ENCODE measurements at places on chromosomes 1 and 21. TPM values are rescaled to one million over a fixed set of nuclear protein-coding genes. Genes with fewer than 3 reads are reported as not detected.
A peak's percentile ranks its signal among the peaks of the same experiment; 100 is the strongest.

DNA sequence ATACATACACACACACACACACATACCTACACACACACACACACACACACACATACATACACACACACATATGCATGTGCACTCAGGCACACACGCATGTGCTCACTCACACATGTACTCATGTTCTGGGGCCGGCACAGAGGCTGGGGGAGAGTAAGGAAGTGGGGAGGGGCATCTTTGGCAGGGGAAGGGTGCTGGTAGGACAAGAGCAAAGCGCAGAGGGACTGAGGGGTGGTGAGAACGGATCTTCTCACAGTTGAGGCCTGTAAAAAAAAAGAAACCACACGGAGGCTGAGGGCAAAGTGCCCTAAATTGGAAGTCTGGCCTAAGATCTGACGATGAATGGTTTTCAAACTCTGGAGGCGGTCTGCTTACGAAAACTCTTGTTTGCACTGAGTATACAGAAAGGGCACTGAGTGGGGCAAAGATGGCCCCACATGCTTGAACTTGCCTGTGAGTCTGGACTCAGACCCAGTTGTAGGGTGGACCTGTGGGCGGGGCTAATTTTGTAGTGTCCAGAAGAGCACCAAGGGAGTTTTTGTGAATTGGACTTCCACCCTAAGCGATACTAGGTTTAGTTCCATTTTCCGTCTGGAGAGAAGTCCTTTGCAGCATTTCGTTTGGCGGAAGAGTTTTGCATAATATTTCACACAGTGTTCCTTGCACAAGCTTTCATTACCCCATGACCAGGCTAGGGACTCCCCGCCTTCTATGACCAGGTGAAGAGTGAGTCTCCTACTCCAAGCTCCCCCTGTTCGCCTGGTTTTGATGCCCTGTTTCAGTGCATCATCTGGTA, 79.3 kb upstream of the LYST start:
- no peak for DNase-seq

Gene SLC2A5
- total RNA-seq: 18.4 TPM

GRCh38 chr1:14222086-14222485, 376.4 kb upstream of the KAZN start:
- no peak for DNase-seq

- peak; percentile 58 for DNase-seq
Measured at GRCh38 chr1:223143537-223144248, 645 bp upstream of the TLR5 start.

GRCh38 chr1:228429007-228429406, 12.3 kb upstream of the TRIM17 start:
- DNase-seq: no peak

Gene ABCG1
- total RNA-seq: 27.5 TPM

Gene OMA1
- total RNA-seq: 30.4 TPM

Gene SPATA45
- total RNA-seq: not detected

GRCh38 chr21:27426196-27426595, 459.3 kb upstream of the ADAMTS5 start:
- DNase-seq: no peak

DNA sequence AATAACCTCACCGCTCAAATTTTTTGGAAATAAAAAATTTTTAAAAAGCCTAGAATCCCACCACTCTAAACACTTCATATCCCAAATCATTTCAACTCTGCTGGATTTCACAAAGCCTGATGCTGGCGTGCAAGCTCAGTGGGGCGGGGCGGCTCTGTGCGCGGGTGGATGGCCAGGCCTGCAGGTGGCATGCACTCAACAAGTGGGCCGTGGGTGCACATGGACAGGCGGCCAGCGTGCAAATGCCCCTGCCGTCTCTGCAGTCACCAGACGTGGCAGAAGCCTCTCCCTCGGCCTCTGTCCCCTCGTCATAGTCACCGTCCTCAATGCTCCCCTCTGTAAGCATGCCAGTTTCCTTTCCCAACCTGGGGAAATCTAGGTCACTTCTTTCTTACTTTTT, 6.6 kb upstream of the PDE9A start:
- no peak for DNase-seq

- no peak for DNase-seq
Measured at GRCh38 chr1:22163137-22163536, 20.2 kb upstream of the WNT4 start.

DNA sequence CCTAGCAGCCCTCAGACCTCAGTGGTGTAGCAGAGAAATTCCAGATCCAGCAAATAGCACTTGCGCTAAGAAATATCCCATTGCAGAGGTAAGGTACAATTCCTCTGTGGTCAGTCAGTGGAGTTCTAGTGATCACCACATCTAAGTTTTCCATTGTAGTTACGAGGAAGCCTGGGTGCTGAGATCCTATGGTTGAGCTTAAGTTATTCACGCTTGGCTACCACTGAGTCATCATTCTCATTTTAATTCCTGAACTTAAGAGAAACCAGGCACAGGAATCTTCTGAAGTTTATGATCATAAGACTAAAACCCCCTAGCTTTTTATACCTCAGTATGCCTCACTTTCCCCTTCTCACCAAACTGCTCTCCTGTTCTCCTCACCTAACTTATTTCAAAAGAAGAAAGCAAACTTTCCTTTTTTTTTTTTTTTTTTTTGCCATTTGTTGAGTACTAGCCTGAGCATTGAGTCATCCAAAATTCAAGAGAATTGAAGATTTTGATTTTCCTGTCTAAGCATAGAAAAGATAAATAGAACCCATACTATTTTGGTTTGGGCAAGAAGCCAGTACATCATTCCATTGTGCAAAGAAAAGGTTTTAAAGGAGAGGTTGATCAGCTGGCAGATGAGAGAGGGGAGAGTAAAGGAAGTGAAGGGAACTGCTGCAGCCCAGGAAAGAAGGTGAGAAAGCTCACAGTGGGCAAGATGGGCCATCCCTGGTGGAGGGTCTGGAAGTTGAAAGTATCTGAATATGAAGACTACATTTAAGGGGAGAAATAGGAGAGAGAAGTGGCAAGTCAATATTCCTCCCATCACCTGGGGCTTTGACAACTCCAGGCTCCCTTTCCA, 39.9 kb downstream of the SERBP1 start:
- DNase-seq: no peak

Gene ZBTB8A
- total RNA-seq: 2.5 TPM

Gene OVAAL
- total RNA-seq: not detected

Gene EDARADD
- total RNA-seq: 0.25 TPM

DNA sequence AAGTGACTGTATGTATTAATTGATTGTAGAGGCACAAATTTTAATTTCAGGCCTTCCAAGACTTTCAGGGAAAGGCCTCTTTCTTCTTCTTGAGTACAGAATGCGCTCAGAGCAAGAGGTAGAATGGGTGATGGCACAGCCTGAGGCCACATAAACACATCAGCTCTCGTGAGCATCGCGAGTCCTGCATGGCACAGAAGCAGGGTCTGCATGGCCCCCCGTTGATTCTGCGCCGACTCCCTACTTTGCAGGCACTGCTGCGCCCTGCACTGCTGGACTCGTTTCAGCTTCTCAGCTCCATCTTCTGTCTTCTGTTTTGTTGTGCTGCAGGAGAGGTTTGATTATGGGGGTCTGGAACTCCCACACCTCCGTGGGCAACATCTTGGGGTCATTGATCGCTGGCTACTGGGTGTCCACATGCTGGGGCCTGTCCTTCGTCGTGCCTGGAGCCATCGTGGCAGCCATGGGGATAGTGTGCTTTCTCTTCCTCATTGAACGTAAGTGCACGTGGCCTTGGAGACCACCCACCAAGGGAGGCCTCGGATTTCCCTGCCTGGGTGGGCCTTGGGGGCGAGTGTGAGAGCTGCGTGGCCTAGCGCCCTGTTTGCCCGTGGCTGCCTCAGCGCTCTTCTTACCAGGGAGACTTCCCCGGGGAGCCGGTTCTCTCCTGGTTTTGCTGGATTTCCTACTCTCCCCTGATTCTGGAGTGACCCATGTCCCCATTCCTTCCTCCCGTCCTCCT, 29.6 kb downstream of the SLC37A1 start:
- no peak for DNase-seq

DNA sequence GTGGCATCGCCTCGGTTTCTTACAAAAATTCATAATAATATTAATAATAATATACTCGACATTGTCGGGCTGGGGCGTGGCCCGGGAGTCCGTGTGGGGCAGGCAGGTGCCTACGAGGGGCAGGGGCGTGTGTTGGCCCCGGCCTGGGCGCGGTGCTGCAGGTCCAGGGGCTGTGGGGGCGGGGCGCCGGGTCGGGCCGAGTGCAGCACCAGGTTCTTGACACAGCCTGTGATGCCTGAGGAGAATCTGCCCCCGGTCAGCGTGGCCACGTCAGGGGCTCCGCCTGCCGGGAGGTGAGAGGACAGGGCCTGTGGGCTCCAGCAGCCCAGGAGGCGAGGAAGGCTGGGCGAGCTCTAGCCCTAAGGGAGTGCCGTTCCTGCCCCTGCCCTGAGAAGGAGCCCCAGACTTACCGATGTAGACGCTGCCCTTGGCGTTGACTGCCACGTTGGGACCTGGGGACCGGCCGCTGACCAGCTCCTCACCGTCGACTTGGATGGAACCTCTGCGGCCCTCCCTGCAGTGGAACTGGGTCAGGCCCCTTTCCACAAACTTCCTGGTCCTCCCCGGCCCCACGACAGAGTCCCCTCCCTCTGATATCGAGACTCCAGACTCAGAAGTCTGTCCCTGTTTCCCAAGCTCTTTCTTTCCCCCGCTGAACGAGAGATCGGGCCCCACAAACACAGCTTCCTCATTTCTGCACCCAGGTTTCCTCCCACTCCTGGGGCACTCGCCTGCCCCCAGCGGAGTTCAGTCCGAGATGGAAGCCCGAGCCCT, 11.3 kb downstream of the LDLRAD2 start:
- peak; percentile 51 for DNase-seq

- DNase-seq: no peak
Measured at GRCh38 chr1:77847621-77848080, 40.8 kb upstream of the NEXN start.

GRCh38 chr1:54084794-54085193, 31.4 kb downstream of the TCEANC2 start:
- no peak for DNase-seq

DNA sequence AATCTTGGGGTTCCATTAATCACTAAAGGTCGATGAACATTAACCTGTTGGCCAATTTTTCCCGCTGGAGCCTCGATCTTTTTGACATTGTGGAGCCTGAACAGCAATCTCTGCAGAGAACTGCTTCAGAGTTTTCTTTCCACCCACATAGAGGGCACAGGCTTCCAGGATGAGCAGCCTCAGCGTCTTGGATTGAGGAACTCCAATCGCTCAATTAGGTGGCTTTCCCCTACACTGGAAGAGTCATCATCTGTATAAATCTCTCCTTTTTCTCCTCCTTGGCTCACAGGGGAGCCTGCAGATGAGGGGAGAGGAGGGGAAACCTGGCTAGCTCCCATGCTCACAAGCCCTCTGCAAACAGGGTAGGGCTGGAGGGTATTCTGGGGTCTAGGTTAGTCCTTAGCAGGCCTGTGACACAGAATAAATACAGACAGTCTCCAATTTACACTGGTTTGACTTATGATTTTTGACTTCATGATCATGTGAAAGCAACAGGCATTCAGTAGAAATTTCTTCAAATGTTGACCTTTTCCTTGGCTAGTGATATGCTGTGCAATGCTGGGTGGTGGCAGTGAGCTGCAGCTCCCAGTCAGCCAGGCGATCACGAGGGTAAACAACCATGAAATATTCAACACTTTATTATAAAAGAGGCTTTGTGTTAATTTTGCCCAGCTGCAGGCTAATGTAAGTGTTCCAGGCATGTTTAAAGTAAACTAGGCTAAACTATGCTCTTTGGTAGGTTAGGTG, 80.8 kb downstream of the PGBD5 start:
- DNase-seq: no peak

Gene LRRC3
- total RNA-seq: 0.24 TPM

DNA sequence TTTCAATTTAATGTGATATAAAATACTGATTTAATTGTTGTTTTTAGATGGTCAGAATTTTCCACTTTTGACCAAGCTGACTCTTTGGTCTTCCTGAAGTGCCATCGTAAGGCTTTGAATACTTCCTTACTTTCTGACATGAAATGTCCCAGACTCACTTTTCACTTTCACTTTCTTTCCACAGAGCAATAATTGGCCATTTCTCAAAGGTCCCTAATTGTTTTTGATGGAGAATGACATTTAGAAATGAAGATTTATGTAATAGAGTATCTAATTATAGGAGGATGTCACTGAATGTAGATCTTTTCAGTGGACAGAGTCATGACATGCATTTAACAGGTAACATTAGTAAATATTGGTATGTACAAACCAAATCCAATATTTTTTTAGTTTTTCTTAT, 1141.6 kb downstream of the KCNT2 start:
- DNase-seq: no peak

Gene TGFB2
- total RNA-seq: 35.4 TPM

Gene FCRL4
- total RNA-seq: not detected

GRCh38 chr1:93567255-93567918, 114.2 kb downstream of the BCAR3 start:
- peak; percentile 65 for DNase-seq

GRCh38 chr1:143698016-143698415, 273.8 kb downstream of the FAM72C start:
- no peak for DNase-seq

Gene GNG12
- 18.6 TPM for total RNA-seq

DNA sequence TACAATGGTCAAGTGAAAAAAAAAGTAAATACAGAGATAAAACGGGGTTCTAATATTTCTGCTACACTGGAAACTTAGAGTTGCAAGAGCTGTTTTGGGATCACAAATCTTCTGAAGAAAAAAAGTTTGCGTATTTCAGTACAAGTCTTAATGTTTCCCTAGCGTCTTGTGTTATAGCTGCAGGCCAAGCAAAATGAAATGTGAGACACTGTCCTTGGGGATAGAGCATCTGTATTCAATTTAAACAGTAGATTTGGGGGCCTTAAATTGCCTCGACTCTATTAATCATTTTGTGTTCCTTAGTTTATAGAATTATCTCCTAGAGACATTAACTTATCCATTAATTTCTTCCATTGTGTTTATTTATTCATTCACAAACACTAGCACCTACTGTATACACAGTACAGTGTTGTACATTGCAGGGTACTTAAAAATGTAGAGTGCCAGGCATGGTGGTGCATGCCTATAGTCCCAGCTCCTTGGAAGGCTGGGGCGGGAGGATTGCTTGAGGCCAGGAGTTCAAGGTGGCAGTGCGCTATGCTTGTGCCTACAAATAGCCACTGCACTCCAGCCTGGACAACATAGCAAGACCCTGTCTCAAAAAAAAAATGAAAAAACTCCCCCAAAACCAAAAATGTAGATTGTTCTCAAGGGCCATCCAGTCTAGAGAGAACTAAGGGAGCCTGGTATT, 7.9 kb downstream of the DISC1 start:
- DNase-seq: no peak

All from psoas muscle (tissue), 8 donors.